Activated gamma-delta T cell treated with anti-CD3 and anti-CD28 coated beads, Interleukin-2, amount 50 U/mL, for 16 hours (primary cell): ENCODE measurements at places on chromosomes 3 and 15.

- DNase-seq, result no peak
Measured at GRCh38 chr3:170162630-170163029, 18.9 kb downstream of the PHC3 start.

DNA sequence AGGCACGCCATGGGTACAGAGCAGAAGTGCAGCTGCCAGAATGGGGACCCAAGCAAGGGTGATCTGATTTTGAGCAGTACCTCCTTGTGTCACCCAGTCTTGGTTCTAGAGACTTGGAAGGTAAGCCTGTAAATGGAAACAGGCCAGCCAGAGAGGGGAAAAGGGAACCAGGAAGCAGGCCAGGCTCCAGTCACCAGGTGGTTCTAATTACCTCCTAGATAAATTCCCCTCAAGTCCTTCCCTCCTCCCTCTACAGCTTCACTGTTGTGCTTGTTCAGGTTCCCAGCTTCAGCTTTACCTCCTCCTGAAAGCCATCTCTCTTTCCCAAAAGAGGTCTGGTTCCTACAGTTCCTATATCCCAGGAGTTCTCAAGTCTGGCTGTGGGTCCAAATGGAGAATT lies 58.8 kb upstream of the SLC7A14 start:
- DNase-seq, result no peak

GRCh38 chr15:99961011-99961441 lies 227.8 kb upstream of the LYSMD4 start:
- DNase-seq, result no peak

- DNase-seq, result no peak
Measured at GRCh38 chr3:106740116-106740515, 637.1 kb upstream of the CCDC54 start.

DNA sequence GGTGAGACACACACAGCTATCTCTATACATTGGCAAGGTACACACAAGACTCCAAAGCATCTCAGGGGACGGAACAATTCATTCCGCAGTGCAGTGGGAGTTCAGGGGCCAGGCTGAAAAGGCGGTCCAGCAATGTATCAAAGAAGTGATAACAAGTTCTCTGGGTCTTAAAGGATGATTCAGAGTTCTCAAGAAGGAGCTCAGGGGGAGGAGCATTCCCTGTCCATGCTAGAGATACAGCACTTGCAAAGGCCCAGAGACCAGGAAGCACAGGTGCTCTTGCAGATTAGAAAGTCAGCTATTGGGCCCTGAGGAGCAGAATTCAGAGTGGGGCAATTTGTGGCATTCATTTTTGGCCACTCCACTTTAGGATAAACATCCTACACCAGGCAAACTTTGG lies 34.9 kb downstream of the MECOM start:
- no peak for DNase-seq

GRCh38 chr3:196987022-196987421 lies 18.4 kb upstream of the PIGZ start:
- no peak for DNase-seq

GRCh38 chr15:70037292-70037640 lies 60.5 kb downstream of the TLE3 start:
- DNase-seq, result no peak

DNA sequence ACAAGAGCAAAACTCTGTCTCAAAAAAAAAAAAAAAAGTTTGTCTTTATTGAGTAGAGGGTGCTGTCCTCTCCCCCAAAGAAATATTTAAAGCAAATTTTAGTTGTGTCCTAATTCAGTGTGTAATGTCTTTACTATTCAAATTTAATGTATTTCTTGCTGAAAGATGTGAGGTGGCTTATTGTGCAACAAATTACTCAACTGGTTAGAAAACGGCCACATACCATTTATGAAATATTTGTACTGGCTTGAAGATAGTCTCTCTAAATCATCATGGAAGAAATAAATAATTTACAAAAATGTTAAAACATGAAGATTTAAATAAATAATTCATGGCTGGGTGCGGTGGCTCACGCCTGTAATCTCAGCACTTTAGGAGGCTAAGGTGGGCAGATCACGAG lies 63.0 kb downstream of the SLTM start:
- no peak for DNase-seq

- no peak for DNase-seq
Measured at GRCh38 chr3:160136421-160136820, 88.8 kb upstream of the C3orf80 start.

DNA sequence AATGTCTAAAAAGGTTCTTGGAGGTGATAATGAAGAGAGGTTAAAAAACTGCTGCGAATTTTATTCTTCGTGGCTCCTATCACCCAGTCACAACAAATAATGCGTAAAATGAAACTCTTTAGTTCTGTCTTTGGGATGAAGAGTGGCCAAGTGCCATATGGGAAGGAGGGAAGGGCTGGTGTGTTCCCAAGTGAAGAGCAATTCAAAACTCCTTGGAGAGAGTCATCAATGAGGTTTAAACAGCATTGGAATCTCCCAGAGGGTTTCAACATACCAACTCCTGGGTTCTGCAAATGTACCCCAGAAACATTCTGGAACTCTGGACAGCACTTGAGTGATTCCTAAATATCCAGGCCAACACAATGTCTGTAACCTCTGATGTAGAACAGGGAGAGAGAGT lies 45.3 kb downstream of the SLCO3A1 start:
- DNase-seq, result no peak

- no peak for DNase-seq
Measured at GRCh38 chr15:32861761-32862160, 144.0 kb downstream of the GREM1 start.

DNA sequence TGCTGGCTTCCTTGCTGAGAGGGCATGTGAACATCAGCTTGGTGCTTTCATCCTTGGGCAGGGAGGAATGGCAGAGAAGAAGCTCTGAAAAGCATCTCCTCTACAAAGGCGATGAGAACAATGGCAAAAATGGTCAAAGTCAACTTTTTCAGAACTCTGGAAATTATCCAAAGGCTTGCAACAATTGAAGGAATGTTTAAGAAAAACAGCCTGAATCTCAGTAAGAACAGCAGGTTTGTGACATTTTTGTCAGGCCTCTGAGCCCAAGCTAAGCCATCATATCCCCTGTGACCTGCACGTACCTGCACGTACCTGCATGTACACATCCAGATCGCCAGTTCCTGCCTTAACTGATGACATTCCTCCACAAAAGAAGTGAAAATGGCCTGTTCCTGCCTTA lies 51.8 kb downstream of the ONECUT1 start:
- no peak for DNase-seq

GRCh38 chr15:91100814-91101607 lies 954 bp downstream of the SV2B start:
- DNase-seq, result no peak

- DNase-seq, result no peak
Measured at GRCh38 chr3:75341324-75342067, 322.6 kb upstream of the FRG2C start.
